Stimulated activated CD4-positive, alpha-beta T cell treated with anti-CD3 and anti-CD28 coated beads, Interleukin-1b, Interleukin-23, amount 100 ng/mL, for 1 hour (primary cell): ENCODE measurements at places on chromosomes 3 and 15.

GRCh38 chr3:113254171-113254947 is 43.0 kb downstream of the BOC start:
- DNase-seq, result no peak

DNA sequence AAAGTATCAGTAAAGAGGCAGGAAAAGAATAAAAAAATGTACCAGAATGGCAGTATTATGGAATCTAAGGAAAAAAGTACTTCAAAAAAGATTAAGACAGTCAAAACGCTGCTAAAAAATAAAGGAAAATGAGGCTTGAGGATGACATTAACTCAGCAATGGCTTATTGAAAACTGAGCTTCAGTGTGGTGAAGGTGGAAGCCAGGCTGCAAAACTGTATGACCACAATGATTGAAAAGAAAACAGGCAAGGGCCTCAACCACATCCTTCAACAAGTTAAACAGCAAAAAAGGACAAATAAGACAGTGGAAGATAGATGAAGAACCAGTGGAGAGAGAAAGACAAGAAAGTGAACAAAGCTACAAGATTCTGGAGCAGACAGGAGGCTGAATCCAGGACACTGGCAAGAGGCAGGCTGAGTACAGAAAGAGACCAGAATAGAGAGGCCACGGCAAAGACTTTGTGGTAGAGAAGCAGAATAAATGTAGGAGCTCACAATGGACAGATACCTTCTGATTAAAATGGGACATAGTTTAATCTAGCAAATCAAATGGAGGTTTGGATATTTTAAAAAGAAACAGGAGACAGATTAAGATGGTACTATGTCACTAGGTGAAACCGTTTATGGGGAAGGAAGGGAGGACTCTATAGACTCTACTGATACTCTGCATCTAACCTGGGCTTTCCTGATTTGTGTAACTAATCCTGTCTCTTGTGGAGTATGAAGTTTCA is 86.1 kb downstream of the TJP1 start:
- no peak for DNase-seq

GRCh38 chr3:108862865-108863798 is 40.5 kb downstream of the TRAT1 start:
- no peak for DNase-seq

DNA sequence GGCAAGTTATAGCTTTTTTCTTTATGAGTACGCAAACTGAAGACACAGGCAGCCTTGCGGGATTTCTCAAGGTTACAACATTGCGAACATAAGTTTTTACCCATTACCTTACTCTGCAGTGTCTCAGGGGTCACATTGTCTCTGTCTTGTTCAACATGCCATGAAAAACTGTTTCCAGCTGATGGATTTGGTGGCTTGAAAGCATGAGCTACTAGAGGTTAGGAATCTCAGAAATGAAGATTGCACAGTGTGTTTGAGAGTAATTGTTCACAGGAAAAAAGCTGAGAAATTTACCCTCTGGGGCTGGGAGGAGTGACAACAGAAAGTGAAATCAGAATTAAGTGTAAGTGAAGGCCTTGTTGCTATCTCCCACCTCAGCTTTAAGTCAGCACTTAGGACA is 568.6 kb downstream of the TAFA4 start:
- DNase-seq, result no peak

GRCh38 chr3:51942603-51943450 is 664 bp downstream of the PARP3 start:
- DNase-seq, result peak; percentile 28

GRCh38 chr3:197305854-197306253 is 7.4 kb upstream of the DLG1 start:
- no peak for DNase-seq

- no peak for DNase-seq
Observed at GRCh38 chr15:27218426-27218825, 247.4 kb downstream of the GABRG3 start.

DNA sequence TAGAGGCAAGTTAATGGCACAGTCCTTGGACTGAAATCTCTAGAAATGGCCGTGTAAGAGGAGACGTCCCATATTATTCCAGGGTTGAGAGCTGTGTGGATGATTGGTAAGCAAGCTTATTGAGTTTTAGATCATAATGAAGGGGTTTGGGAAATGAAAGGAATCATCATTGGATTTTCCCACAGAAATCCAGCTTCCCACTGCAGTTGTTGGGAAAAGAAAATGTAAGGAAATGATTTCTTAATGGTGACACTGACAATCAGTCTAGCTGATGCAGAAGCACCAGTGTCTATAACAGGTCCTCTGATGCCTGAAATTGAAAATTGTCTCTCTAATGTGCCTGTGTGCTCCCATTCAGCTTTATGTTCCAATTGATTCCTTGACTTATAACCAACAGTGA is 728.6 kb downstream of the GRM7 start:
- DNase-seq, result no peak

DNA sequence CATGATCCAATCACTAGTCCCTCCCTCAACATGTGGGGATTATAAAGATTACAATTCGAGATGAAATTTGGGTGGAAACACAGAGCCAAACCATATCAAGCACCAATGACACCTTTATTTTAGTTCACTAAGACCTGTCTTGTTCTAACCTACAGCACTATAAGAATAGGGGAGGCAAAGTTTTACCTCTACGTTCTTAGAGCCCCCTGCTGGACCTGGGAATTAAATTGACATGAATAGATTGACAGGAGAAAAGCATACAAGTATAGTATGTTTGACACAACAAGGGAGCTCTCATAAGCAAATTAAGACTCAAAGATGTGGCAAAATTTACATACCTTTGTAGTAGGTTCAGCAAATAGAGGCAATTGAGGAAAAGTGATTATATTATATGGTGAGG is 974.4 kb upstream of the ALCAM start:
- no peak for DNase-seq

DNA sequence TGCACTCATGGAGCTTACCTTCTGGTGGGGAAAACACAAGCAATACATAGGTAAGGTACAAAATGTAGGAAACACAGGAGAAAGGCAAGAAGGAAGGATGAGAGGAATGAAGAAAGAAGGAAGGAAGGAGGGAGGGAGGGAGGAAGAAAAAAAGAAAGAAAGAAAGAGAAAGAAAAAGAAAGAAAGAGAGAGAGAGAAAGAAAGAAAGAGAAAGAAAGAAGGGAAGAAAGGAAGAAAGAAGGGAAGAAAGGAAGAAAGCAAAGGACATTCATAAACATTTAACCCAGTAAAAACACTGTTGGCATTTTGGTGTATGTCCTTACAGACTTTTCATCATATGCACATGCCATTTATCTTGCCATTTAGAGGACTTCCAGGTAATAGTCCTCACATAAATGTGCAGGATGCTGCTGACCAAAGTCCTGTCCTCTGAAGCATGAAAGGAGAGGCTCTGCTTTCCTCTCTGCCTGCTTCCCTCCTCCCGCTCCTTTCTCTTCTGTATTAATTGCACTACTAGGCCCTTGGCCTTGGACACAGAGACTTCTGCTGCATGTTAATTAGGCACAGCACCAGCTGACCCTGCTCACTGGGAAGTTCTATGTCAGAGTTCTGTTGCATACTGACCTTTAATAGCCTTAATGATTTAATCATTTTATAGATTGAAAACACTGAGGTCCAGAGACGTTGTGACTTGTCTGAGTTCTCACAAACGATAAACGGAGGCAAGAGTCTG is 29.7 kb upstream of the NDUFB4 start:
- no peak for DNase-seq

DNA sequence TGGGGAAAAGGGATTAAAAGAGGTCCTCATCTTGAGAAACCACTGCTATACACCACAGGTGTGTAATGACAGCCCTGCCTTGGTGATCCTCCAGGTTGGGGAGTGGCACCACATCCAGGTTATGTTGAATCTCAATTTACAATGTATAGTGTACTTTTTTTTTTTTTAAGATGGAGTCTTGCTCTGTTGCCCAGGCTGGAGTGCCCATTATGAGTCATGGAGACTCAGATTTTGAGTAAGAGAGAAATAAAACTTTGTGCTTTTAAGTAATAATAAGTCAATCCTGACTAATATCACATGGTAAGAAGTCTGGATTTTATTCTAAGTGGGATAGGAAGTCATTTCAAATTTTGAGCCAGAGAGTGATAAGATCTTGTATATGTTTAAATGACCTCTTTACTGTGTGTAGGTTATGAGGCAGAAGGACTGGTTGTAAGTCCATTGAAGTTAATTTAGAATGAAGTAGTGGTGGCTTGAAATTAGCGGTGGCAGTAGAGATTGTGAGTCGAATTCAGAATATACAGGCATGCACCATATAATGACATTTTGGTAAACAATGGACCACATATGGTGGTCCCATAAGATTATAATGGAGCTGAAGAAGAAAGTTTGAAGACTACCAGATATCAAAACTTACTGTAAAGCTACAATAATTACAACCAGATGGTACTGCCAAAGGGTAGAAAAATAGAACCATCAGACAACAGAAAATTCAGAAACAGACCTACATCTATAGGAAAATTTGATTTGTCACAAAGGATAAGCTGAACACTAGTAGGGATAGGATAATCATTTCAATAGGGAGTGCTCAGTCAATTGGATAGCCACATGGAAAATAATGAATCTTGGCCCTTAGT is 20.7 kb downstream of the POPDC2 start:
- no peak for DNase-seq

DNA sequence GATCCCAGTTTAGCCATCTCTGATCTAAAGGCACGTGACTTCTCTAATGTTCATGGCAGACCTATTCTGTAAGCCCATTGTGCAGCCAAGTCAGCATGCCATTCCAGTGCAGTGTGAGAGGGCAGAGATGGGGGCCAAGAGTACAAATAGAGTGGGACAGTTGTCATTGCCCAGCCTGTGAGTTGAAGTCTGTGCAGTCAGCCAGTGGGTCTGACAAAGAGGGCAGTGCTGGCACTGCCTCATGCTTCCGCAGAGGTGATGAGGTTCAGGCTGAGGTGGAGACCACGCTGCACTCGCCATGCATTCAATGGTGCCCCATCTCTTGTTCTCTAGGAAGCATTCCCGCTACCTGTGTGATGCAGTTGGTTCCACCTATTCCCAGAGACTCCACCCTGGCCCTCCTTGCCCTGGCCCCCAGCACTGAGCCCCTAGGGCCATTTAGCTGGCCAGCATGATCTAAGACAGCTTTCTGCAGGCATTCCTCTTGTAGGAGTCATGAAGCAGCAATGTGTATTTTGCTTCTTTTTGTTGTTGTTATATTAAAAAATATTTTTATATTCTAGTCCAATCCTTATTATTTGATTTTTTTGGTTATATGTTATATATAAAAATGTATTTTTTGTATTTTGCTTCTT is 3.7 kb downstream of the MRAS start:
- DNase-seq, result no peak

DNA sequence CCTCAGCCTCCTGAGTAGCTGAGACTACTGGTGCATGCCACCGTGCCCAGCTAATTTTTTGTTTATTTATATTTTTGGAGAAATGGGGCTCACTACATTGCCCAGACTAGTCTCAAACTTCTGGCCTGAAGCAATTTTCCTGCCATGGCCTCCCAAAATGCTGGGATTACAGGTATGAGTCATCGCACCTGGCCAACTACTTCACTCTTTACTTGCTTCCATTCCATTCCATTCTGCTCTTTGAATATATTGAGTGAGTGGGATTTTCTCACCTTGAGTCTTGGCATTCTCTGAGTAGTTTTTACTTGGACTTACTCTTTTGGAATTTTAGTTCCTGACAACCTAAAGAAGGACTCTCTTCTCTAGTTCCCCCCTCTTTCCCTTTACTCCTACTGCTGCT is 93.8 kb upstream of the UNC13C start:
- DNase-seq, result no peak

DNA sequence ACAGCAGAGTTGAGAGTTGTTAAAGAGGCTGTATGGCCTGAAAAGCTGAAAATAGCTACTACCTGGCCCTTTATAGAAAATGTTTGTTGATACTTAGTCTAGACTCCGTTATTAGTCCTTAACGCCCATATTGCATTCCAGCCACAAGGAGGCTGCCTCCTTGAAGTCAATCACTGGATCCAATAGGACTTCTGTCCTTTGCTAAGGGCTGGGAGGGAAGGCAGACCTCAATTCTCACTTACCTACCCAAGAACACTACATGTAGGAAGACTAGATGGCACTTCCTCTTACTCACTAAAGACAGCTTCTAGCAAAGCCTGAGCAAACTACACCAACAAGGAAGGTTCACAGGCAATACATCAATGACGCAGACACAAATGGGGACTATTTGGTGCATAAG is 139.5 kb upstream of the HACD2 start:
- no peak for DNase-seq

- DNase-seq, result no peak
Observed at GRCh38 chr3:42963269-42963668, 15.8 kb upstream of the GASK1A start.

DNA sequence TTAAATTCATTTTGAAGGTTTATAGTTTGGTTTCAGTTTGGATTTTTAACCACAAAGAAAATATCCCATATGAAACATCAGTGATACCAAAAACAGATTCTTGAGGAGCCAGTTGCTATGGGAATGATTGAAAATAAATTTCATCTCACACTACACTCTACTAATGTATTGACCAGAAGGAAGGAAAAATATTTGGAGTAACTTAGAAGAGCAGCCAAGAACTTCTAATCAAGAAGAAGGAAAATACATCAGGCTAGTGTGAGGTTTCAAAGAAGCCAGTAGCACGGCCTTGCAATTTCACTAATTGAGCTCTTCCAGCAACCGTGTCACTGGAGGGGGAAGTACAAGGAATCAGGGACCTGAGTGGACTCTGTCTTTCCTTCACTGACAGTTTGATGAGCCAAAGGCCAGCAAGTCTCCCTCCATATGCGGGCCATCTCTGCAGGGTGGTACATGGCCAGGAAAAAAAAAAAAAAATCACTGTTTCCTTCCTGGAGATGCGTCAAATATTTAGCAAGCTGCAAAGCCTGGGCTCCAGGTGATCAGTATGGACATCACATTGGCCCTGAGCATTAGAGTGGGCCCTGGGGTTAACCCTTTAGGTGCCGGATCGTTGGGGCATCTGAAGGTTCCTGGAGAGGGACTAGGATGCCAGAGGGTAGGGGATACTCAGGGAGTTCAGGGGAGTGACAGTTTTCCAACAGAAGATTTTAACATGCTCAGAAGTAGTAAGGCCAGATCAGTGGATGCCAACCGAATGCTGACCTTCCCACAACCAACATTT is 37.1 kb downstream of the SLC12A8 start:
- DNase-seq, result no peak

GRCh38 chr3:37855363-37855970 is 6.2 kb upstream of the CTDSPL start:
- DNase-seq, result peak; percentile 55

- peak; percentile 60 for DNase-seq
Observed at GRCh38 chr3:39150803-39151631, 2.4 kb downstream of the CSRNP1 start.

GRCh38 chr3:147875498-147875897 is 466.3 kb downstream of the ZIC1 start:
- DNase-seq, result no peak

DNA sequence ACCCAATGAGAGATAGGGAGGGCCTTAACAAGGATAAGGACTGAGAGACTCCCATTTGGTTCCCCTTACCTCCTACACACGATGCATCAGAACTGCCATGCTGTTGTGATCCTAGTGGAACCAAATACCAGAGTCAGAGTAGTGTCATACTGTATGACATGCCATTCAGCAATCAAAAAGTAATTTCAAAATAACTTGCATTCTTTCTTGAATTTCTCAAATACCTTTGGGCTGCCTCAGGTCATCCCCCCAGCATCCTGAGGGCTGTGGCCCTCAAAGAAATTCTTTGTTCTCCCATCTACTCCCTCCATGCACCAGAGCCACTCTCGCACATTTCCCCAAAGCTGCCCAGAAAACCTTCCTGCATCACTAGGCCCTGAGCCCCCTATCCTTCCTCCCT is 68.9 kb upstream of the PPP2R3A start:
- no peak for DNase-seq

GRCh38 chr3:94875149-94875548 is 812.3 kb downstream of the NSUN3 start:
- DNase-seq, result no peak

- DNase-seq, result no peak
Observed at GRCh38 chr3:46942481-46943236, 33.9 kb downstream of the CCDC12 start.
